ENCODE measurements at places on chromosomes 12 and 14. TPM values are rescaled to one million over a fixed set of nuclear protein-coding genes. Genes with fewer than 3 reads are reported as not detected.

DNA sequence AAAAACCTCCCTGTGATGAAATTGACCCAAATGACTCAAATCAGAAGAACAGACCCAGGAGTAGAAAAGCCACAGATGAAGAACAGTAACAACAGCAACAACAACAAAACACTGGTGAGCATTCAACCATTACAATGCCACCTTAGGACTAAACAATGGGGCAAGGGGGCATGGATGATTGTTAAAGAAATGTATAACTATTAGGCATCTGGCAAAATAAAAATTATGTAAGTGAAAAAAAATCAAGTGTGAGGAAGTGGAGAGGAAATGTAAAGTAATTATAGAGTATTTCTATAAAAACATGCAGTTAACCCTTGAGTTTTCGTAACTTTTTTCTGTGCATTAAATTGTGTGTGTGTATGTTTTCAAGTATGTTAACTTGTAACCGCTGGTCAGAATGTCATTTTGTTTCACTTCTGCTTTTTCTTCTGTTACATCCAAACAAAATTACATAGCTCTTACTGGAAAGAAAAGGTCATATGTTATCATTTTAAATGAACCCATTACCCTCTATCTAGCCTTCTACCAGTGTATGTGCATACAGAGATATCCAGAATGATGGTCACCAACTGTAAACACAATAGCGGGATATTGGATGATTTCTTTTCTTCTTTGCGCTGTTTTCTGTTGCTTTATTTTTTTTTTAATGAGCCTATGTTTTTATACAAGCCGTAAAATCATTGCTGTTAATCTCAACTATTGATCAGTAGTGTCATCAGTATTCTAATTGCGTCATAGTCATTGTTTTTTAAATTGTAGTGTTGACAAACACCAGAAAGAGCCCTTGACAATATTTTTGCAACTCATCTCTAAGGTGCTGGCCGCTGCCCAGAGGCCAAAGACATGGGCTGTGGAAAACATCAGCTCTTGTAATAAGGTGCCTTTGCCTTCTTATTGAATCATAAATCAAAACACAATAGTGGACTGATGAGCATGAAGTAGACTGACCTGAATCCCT lies 170.6 kb downstream of the CRADD start:
- DNase-seq, result no peak

DNA sequence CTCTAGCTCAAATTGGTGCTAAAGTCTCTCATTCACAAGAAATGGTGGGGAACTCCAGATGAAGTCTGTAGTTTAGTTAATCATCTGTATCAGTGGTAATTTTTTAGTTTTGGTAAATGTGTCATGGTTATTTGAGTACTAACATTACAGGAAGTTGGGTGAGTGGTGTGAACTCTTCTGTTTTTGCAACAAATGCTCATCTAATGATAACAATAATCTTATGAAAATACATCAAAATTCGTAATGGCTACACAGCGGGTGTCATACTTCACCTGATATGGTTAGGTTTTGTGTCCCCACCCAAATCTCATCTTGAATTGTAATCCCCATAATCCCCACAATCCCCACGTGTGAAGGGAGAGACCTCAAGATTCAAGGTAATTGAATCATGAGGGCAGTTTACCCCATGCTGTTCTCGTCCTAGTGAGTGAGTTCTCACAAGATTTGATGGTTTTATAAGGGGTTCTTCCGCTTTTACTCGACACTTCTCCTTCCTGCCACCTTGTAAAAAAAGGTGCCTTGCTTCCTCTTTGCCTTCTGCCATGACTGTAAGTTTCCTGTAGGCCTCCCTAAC lies 209.3 kb upstream of the FOXN3 start:
- DNase-seq, result no peak

GRCh38 chr14:91027561-91027960 lies 32.9 kb downstream of the RPS6KA5 start:
- no peak for DNase-seq

DNA sequence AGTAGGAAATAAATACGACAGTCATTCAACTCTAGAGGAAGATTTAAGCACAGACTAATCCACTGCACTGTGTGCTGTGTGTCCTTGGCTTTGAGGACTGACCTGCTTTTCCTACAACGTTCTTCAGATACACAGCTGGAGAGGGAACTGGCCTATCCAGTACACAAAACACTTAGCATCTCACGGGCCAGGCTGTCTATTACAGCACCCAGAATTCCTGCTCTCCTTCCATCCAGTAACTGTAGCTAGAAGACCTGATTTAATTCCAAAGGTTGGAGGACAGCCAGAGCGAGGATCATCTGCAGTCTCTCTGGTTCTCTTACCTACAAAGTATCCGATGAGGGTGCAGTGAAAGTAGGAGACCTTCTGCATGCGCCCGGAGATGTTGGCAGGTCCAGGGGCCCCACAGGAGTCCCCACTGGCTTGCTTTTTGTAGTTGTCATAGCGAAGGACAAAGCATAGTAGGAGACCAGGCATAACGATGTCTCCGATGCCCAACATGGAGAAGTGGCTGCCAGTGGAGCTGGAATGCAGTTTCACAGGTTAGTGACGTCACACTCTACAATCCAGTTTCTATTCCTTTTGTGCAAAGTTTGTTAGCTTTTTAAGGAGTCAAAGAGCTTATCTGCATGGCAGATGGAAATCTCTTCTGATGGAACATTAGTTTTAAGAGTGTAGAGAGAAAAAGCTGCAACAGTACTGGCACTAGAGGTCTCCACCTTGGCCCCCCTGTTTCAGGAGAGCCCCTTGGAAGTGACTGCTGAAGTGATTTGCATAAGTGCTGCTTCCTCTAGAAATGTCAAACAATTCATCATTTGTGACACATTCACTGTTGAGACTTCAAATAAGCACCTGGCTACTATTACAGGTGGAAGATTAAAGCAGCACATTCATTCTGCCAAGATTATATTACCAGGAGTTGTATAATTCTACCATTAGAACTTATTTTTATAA lies 41.7 kb downstream of the ACADS start:
- DNase-seq, result no peak

- DNase-seq, result no peak
Observed at GRCh38 chr12:72313806-72314205, 41.6 kb downstream of the TRHDE start.

- DNase-seq, result no peak
Observed at GRCh38 chr12:52091061-52091460, 11.6 kb downstream of the SMIM41 start.

Gene SMOC1
- total RNA-seq, result 1.0 TPM

Gene TUBA1B
- total RNA-seq, result 642 TPM
